ENCODE measurements at places on chromosomes 3 and 15.
A peak's percentile ranks its signal among the peaks of the same experiment; 100 is the strongest.

DNA sequence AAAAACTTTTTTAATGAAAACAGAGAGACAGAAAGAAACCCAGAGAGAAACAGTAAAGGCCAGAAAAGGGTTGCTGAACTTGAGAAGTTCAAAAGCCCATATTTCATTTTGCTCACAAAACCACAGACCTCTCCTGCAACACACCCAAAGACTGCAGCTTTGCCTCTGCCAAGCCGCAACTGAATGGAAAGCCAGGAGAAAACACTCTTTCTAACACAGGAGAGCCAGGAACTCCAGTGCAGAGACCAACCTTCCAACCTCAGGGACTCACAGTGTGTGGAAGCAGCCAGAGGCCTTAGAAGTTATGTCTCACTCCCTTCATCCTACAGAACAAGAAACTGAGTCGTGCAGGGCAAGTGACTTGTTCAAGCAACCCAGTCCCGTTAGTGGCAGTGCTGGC is 163.1 kb upstream of the HES1 start:
- DNase-seq: no peak

DNA sequence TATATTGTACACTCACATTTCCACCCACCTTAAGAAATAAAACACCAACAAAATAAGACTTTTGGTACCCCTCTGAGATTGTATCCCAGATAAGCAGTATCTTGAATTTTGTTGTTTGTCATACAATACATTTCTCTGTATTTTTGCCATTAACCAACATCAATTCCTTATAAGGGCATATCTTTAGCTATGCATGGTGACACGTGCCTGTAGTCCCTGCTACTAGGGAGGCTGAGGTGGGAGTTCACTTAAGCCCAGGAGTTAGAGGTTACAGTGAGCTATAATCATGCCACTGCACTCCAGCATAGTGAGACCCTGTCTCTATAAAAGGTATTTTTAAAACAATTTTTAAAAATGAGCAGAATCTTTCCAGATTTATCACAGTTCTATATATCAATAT is 32.5 kb upstream of the STXBP5L start:
- no peak for DNase-seq

DNA sequence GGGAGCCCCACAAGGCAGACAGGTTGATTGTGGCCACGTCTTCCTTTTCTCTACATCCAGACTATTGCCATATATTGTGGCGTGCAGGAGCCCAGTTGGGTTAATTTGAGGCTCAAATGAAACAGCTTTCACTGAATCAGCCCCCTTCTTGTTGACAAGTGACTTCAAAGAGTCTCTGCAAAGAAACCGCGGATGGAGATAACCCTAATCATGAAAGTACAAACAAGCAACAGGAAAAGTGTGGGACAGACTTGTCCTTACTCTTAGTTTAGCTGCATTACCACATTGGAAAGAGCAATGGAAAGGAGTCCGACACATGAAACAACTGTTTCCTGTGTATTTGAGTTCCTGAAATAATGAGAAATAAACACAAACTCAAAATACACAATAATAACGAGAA is 3.3 kb downstream of the TMEM40 start:
- DNase-seq: no peak

- DNase-seq: peak; percentile 52
Observed at GRCh38 chr3:42847731-42848130, 27.9 kb downstream of the CYP8B1 start.

DNA sequence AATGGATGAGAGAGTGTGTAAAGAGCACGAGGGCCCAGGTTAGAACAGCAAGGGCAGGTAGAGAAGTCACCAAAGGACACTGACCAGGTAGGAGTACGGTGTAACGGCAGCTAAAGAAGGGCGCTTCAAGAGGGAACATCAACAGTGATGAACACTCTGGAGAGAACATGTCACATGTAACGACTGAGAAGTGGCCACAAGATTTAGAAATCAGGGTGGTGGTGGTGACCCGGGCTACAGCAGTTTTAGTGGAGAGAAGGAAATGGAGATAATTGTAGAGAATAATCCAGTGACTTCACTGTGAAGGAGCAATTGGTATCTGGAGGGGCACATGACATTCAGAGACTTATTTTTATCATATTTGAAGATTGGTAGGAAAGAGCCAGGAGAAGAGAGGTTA is 1.2 kb upstream of the C15orf40 start:
- DNase-seq: no peak

DNA sequence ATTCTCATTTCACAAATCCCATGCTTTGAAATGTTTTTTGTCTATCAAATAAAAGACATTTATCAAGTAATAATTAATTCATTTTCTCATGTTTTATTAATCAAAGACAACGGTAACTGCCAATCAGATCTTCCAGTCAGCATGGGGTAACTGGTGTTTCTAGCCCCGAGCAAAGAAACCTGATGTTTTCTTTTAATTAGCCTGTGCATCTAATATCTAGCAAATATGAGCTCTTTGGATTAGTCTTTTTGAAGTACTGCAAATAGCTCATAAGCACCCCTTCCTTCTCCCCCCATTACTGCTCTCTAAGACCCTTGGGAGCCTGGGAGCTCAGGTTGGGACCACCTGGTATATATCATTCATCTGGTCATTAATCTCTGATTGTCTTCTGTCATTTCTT is 43.1 kb upstream of the SRGAP3 start:
- no peak for DNase-seq

DNA sequence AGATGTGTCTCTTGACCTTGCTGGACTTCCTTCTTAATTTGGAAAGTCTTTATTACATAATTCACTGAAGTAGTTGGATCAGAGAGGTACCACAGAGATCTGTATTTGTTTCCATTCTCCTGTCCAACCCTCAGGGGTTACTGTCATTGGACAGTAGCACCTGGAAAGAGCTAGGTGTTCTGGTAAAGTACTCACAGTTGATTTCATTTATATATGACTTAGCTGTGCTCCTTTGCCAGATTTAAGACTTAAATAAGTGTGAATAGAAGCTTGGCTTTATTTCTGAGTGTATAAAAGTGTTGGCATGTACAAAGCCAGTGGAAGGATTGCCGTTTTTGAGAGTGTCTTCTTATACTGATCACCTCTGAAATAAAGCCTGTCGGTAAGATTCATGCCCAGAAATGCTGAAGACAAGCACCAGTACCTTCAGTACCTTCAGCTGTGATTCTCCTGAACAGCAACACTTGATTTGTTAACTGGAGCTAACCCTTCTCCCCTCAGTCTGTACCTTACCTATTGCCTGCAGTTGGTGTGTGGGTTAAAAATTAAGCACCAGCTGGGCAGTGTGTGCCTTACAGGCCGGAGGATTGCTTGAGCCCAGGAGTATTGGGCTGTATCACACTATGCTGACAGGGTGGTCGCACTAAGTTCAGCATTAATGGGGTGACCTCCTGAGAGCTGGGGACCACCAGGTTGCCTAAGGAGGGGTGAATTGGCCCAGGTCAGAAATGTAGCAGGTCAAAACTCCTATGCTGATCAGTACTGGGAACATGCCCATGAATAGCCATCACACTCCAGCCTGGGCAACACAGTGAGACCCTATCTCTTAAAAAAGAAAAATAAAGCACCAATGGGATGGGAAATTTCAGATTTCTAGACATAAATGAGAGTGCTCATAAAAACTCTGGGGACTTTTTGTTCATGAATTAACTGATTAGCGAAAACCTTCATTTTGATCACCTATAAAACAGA is 197.7 kb downstream of the FNDC3B start:
- DNase-seq: no peak

DNA sequence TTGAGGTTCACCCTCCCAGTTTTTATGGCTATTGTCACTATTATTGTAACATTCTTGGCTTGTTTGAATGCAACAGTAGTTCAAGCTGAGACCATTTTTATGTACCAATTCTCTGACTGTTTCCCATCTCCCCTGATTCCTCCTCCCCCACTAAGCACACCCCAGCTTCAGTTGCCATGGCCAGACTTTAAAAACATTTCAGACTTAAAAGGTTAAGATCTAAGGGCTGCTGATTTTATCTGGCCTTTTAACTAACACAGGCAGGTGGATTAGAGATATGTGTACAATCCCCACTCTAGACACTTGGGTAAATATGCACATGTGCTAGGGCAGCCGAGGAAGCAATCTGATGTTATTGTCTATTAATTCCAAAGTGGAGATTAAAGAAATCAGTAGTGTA is 386.3 kb upstream of the NR2F2 start:
- DNase-seq: no peak

GRCh38 chr3:107028086-107028485 is 349.2 kb upstream of the CCDC54 start:
- no peak for DNase-seq

GRCh38 chr15:48992545-48992944 is 28.8 kb upstream of the SHC4 start:
- DNase-seq: peak; percentile 15

GRCh38 chr15:55884223-55884622 is 109.2 kb downstream of the NEDD4 start:
- no peak for DNase-seq

GRCh38 chr3:46068501-46068900 is 41.2 kb upstream of the XCR1 start:
- DNase-seq: no peak

GRCh38 chr15:70535071-70535954 is 228.0 kb downstream of the UACA start:
- DNase-seq: no peak

GRCh38 chr15:31292391-31293015 is 34.1 kb upstream of the KLF13 start:
- no peak for DNase-seq

GRCh38 chr3:151119188-151119587 is 33.7 kb downstream of the MED12L start:
- no peak for DNase-seq

DNA sequence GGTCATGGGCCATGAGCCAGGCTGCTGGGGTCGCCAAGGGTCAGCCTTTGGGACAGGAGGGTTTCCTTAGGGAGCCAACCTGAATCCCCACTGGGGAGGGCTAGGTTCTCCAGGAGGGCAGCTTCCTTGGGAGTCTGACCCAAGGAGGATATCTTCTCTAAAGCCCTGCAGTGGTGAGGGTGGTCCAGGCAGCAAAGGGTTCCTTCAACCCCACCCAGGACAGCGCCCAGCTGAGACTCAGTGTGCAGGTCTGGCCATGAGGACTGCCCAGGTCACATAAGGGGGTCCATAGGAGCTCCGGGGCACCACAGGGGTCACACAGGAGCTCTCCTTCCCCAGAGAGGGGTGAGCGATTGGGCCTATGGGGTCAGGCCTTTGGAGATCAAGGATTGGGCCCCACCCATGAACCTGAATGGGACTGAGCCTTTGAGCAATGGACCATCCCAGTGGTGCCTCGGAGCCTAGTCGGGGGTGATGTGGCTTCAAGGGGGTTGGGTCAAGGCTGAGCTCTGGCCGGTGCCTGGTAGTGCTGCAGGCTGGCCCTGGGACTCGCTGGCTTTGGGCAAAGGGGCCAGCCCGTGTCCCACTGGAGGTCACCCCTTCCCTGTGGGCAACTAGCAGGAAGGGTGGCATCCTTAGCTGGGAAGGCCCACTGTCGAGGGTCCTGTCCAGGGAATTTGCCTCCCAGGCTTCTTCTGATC is 216.5 kb downstream of the SNRPN start:
- DNase-seq: no peak

GRCh38 chr15:58852347-58852746 is 81.1 kb downstream of the SLTM start:
- DNase-seq: no peak

DNA sequence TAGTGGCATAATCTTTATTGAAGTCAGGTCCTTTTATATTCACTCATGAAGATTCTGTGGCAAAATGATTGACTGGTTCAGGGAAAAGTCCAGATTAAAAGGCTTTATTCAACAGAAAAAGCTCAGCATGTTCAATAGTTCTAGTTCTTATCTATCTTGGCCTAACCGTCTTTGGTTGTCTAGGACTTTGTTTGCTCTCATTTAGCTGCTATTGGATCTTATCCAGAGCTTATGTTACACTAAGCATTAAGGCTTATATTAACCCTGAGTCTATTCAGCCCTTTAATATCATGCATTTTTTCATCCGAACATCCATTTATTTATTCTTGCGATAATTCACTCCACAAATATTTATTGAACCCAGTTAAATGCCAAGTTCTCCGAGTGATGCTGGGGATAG is 601.0 kb upstream of the SGO1 start:
- DNase-seq: no peak

DNA sequence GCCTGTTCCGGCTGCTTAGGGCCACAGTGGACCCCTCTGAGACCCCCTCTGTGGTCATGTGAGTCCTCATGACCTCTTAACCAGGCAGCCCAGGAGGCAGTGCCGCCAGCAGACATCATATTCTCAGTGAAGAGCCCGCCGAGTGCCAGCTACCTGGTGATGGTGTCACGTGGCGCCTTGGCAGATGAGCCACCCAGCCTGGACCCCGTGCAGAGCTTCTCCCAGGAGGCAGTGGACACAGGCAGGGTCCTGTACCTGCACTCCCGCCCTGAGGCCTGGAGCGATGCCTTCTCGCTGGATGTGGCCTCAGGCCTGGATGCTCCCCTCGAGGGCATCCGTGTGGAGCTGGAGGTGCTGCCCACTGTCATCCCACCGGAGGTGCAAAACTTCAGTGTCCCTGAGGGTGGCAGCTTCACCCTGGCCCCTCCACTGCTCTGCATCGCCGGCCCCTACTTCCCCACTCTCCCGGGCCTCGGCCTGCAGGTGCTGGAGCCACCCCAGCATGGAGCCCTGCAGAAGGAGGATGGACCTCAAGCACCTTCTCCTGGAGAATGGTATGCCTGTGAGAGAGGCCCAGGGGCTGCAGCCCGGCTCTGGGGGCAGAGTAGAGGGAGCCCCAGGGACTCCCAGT is 176.1 kb downstream of the TBC1D2B start:
- DNase-seq: no peak

DNA sequence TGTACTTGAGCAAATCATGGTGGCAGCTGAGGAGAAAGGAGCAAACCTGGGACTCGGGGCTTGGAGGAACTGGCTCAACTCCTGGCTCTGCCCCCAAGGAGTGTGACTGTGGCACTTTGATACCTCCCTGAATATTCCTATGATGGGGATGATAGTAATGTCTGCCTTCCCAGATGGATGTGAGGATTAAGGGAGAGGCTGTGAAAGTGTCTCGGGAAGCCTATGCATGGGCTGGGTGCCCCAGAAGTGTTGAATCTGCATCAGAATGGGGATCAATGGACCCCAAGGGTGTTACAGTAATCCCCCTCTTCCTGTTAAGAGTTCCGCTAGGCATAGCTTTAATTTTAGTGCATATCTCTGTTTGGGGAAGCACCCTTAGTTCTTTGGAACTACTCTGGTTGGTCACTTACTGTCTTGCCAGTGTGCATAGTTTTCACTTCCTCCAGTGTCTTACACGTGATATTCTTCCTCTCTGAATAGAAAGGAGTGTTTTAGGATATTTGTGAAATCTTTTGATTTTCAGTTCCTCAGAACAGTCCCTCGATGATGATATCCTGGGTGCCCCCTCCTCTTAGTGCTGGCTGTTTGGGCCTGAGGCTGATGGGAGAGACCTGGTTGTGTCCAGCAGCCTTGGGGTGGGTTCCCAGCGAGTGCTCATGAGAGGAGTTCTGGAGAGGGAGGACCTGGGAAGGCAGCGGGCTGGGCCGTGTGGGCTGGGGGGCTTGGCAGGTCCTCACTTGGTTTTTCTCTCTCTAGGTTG is 97.5 kb downstream of the CHDH start:
- DNase-seq: peak; percentile 58

- DNase-seq: no peak
Observed at GRCh38 chr3:74606996-74607395, 7.5 kb downstream of the CNTN3 start.
